ENCODE measurements at places on chromosomes 6 and 20.

- DNase-seq, result peak; percentile 9
Observed at GRCh38 chr6:33981861-33982260, 164.0 kb downstream of the GRM4 start.

DNA sequence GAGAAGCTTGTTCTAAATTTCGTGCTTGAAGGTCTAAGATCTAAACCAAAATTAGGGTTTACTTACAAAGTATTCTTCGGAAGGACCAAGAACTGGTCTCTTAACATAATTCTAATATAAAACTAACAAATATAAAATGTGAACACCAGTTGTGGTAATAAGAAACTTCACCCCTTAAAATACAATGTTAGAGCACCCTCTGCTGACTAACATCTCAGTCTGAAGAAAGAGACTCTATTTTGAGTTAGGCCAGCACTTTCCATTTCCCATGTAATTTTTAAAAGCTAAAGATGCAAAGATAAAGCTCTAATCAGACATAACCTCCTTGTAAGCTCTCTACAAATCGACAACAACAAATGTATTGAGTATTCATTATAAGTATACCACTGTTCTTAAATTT is 24.6 kb downstream of the ATG5 start:
- no peak for DNase-seq

DNA sequence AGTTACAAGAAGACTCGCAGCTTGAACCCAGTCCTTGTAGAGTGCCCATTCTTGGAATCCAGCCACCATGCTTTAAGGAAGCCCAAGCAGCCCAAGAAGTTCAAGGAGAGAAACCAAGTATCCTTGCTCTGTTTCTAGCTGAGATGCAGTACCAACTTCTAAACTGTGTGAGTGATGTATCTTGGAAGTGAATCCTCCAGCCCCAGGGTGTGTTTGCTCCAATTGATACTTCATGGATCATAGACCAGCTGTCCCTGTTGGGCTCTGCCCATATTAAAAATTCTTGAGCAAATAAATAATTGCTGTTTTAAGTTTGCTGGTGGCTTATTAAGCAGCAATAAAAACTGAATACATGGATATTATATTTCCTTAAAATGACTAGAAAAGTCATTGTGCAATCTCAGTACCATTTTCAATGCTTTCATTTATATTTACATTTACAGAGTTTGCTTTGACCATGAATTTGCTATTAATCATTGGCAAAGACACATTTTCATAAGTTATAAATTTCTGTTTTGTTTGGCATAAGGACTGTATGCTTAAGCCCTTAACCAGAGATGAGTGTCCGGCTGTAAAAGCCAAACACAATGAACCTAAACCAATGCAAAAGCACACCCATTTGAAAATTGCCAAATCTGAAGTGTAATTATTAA is 9.2 kb downstream of the SPTLC3 start:
- no peak for DNase-seq

GRCh38 chr6:76382201-76382600 is 309.7 kb upstream of the IMPG1 start:
- no peak for DNase-seq

- peak; percentile 74 for DNase-seq
Observed at GRCh38 chr20:50191544-50192363, 1.1 kb downstream of the CEBPB start.

DNA sequence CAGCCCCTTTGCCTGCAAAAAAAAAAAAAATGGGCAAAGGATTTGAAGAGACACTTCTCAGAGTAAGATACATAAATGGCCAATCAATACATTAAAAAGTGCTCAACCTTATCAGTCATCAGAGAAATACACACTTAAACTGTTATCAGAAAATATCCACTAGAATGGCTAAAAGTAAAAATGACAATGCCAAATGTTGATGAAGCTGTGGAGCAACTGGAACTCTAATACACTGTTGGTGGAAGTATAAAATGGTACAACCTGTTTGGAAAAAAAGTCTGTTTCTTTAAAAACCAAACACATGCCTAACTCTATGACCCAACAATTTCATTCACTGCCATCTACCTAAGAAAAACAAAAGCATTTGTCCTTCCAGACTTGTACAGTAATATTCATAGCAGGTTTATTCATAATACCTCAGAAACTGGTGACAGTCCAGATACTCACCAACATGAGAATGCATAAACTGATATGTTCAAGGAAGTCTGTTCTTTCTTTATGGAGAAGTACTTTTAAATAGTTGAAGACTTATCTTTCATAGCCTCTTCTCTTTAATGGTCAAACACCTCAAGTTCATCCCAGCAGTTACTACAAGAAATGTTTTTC is 378.4 kb upstream of the RUNX2 start:
- DNase-seq, result no peak

DNA sequence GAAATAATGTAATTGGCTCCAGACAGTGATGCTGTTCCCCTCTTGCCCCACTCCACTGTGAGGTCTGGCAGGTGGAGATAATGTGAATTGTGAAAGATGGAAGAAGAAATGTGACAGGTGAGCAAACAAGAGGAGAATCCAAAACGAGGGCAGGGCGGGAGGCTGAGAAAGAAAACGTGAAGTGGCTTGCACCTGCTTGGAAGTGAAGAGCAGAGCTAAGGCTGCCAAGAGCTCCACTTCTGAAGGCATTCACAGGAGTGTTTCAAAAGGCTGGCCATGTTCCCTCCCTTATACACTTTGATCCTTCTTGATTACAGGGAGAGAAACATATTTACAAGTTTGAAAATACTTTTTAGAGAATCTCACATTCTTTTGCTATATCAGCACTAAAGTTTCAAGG is 359.4 kb downstream of the EPHA7 start:
- DNase-seq, result no peak

Data from 8988T (cell line).